ENCODE measurements at places on chromosomes 5 and 9.
A peak's percentile ranks its signal among the peaks of the same experiment; 100 is the strongest.

GRCh38 chr9:84856181-84856632 is 186.7 kb downstream of the NTRK2 start:
- DNase-seq, result peak; percentile 63

DNA sequence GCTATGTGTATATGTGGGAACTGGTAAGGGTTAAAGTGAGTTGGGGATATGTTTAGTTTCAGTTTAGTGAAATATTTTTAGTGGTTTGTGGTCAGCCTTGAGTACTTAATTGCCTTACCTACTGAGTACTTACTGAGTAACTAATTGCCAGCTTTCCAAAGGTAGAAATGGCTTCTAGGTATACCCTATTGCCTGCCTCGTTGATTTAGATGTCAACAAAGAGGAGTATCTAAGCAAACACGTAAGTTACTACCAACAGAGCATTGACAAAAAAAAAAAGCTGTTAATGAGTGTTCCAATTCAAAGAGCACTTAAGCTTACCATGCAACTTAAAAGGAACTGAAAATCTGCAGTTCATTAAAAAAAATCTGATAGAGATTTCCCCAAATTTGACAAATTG is 8.8 kb downstream of the ATP10B start:
- DNase-seq, result no peak

DNA sequence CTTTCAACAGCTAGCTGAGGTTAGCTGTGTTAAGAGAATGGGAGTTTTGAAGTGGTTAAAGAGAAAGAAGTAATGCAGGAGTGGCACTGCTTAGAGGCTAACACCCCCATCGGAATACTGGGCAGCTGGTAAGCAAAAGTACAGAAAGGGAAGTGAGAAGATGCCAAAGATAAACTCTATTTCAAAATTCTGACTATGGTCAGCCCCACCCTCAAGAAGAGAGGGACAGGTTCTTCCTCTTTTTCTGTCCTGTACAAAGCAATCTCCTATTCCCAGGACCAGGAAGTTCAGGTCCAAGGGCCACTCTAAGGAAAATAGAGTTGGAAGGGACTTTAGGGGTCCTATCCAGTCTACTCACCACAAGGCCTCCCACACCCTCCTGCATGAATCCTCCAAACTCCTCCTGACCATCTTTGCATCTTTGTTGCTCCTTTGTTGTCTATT is 45.9 kb upstream of the JAK2 start:
- no peak for DNase-seq

DNA sequence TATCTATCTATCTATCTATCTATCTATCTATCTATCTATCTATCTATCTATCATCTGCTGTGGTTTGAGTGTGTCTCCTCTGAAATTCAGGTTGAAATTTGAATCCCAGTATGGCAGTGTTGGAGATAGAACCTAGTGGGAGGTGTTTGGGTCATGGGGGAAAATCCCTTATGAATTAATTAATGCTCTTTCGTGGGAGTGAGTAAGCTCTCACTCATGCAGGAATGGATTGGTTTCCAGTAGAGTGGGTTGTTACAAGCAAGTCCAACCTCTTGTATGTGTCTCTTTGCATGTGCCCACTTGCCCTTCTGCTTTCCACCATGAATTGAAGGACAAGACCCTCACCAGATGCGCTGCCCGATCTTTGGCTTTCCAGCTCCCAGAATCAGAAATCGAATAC is 113.0 kb downstream of the ANXA1 start:
- DNase-seq, result peak; percentile 51

- DNase-seq, result no peak
These were observed 202.6 kb upstream of the MAP3K1 start for GRCh38 chr5:56612759-56613158.

GRCh38 chr5:113271745-113272454 is 162.9 kb downstream of the TSSK1B start:
- peak; percentile 54 for DNase-seq

DNA sequence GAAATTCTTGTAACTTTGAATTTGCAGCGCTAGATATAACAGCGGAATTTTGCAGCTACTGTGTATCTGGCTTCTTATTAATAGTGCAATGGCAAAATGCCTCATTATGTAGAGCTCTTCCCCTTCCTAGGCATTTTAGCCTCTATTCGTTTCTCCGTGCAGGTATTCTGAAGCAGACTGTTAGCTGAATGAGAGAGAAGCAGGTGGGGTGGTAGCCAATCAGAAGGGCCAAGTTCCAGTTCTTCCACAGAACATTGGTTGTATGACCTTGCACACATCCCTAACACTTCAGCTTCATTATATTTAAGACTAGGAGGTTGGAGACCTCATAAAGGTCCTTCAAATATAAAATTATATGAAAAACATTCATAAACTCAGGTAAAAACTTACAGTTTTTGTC is 1.2 kb upstream of the VPS13A start:
- DNase-seq, result no peak

DNA sequence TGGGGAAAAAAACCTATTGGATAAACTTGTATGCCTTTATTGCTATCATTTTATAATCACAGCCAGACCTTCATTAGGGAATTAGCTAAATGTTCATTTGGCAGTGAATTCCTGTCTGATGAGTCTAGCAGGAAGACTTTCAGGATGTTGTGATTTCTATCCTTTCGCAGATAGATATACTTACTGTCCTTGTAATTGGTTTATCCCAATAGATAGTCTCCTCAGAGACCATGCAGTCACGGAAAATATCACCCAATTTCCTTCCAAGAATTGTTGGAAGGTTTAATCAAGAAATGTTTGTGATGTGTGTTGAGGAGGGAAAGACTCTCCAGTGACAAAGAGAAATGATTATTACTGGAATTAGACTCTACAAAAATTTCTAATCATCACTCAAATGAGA is 1937.9 kb upstream of the WWC1 start:
- no peak for DNase-seq

GRCh38 chr5:179729727-179730126 is 2.9 kb upstream of the MAML1 start:
- DNase-seq, result no peak

DNA sequence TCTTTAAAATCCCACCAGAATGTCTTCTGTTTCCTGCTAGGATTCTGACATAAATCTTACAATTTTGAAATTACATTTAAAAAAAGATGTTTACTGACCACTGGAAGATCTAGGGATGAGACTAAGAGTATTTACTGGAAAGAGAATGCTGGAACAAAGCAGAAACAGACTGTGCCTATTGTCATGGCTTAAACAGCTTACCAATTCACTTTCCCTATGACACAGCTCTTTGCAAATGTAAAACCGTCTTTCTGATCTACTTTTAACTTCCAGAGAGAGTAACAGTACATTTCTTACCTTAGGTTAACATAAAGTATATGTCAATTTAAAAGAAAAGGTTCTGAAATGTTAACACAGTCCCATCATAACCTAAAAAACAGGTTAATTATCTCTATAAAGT is 10.7 kb downstream of the GIN1 start:
- no peak for DNase-seq

GRCh38 chr5:146646441-146646840 is 130.5 kb upstream of the GPR151 start:
- DNase-seq, result no peak

- DNase-seq, result peak; percentile 30
These were observed 98.6 kb downstream of the YTHDC2 start for GRCh38 chr5:113612060-113612496.

DNA sequence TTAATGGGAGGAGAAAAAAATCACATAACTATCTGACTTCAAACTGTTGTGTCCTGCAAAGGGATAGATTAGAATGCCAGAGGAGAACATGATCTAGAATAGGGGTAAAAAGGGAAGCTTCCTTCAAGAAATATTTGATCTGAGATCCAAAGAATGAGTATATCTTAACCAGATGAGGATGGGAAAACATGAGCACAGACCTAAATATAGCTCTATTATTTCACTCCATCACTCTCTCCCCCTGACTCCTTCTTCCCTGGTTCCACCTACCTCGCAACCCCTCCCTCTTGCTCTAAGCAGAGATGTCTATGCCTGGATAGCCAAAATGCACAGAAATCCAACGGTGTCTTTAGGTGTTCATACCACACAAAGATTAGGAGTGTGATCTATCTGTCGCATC is 36.4 kb downstream of the NR4A3 start:
- DNase-seq, result no peak

- DNase-seq, result no peak
These were observed 6.1 kb downstream of the GAS1 start for GRCh38 chr9:86941197-86941596.

DNA sequence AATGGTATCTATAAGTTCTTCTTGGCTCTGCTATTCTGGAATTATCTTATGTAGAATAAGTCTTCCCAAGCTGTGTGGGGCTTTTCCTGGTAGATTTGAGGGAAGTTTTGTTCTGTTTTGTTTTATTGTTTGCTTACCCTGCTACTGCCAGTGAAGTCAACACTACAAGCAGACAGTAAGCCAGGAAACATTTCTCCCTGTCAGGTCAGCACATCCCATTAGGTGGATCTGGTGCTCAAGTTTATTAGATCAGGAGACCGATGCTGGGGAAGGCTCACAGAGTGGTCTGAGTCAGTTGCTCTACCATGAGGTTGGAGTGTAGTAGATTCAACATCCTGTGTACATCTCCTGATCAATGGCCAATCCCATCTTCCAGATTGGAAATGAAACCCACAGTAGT is 79.1 kb downstream of the ADRB2 start:
- DNase-seq, result no peak

DNA sequence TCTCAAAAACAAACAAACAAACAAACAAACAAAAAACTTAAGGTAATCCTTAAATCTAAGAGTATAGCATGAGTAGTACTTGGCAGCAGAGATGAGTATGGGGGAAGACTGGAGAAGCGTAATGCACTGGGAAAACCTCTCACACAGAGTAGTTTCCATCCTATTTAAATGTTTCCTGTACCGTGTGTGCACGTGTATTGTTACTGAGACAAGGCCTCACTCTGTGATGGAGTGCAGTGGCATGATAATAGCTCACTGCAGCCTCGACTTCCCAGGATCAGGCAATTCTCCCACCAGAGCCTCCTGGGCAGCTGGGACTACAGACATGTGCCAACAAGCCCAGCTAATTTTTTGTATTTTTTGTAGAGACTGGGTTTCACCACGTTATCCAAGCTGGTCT is 2.9 kb downstream of the UIMC1 start:
- no peak for DNase-seq

- DNase-seq, result no peak
These were observed 37.2 kb upstream of the ADAMTS2 start for GRCh38 chr5:179382486-179382885.

DNA sequence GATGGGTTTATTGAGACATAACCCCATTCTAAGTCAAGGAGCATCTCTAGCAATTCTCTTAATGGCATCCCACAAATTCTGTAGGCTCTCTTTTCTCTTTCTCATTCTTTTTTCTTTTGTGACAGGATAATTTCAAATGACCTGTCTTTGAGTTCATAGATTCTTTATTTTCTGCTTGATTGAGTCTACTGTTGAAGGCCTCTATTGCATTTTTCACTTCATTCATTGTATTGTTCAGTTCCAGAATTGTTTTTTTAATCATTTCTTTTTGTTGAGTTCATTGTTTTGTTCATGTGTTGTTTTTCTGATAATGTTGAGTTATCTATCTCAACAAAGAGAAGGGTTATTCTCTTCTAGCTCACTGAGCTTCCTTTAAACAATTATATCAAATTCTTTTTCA is 144.7 kb upstream of the IL12B start:
- DNase-seq, result no peak

DNA sequence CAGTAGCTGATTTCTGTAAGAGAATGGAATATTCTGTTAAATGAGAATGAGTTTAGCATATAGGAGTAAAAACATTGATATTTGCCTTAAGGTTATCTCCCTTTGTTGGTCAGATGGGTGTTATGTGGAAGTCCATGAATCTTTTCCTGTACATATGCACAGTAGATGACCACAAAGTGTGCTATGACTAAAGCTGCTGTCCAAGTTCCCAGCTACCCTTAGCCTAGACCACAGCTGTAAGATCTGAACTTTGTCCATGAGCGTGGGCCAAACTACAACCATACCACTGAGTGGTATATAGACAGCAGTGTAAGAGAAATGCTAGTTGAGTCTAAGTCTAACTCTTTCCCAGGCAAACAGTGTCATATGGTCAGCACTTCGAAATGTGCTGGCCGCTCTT is 48.8 kb downstream of the CD180 start:
- DNase-seq, result peak; percentile 68

DNA sequence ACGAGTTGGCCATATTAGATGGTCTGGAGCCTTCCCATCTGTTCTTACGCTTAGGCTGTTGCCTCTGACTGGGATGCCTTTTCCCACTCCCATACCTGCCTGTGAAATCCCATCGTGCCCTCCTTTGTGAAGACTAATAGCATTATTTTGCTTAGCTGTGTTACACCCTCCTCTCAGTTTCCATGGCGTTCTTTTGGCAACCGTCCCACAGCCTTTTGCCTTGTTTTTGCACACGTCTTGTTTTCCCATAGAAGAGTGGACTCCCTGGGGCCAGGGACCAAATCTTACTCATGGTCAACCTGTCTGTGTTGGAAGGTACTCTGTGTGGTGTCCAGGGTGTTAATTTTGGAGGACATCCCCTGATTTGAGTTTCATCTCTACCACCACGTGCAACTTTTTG is 242.1 kb downstream of the HSPA4 start:
- DNase-seq, result no peak

DNA sequence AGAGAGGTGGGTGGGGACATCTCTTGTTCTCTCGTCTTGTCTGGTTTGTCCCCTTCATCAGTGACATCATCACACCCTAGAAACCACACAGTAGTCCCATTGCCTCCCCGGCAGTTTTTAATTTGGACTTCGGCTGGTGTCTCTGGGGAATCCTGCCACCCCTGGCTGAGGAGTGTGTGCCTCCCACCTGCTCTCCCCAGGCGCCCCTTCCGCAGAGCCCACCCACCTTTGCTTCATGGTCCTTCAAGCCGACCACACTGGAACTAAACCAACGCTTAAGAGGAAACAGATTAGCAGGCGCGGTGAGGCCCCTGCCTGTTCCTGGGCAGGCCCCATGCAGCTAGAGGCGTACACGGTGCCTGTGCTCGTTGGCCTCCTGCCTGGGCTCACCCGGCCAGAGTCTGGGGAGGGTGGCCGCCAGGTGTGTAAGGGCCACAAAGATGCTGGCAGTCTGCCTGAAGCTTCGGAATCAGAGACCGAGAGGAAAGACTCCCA is 107.6 kb upstream of the SPRY4 start:
- no peak for DNase-seq

GRCh38 chr5:38731461-38731860 is 114.4 kb upstream of the OSMR start:
- no peak for DNase-seq

DNA sequence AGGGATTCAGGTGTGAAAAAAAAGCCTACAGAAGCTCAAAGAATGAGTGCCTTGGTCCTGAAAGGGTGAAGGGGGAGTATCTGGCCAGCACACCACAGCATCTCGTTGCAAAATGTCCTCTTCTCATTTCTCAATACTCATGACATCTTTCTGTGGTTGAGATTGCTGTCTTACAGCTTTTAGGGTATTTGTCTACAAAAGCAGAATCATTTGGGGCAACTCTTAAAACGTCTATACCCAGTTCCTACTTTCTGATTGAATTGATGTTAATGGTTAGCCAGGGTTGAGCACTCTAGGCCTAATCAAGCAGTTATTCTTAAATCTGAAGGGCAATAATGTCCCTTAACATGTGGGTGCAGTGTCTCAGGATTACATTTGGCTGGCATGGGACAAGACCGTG is 21.2 kb upstream of the PCSK5 start:
- no peak for DNase-seq

GRCh38 chr5:39190311-39191102 is 28.9 kb downstream of the FYB1 start:
- DNase-seq, result no peak

Data from astrocyte (in vitro differentiated cells and primary cell).